Uterine smooth muscle cell (primary cell): ENCODE measurements at places on chromosomes 1 and 21. TPM values are rescaled to one million over a fixed set of nuclear protein-coding genes. Genes with fewer than 3 reads are reported as not detected.

The RCSD1 gene
- not detected in 2 replicates for total RNA-seq

The NUDT4B gene
- 6.9 and 11.2 TPM in 2 replicates for total RNA-seq

The KRTAP13-2 gene
- not detected in 2 replicates for total RNA-seq

The NTMT2 gene
- total RNA-seq: not detected in 2 replicates

The HMCN1 gene
- 13.2 and 30.5 TPM in 2 replicates for total RNA-seq

The PRDX6 gene
- total RNA-seq: 275 and 327 TPM in 2 replicates

The SPRR1A gene
- not detected in 2 replicates for total RNA-seq

The ELOA gene
- 17.5 and 21.7 TPM in 2 replicates for total RNA-seq

The RHOU gene
- total RNA-seq: 2.1 and 2.4 TPM in 2 replicates

The PGBD5 gene
- total RNA-seq: 0.11 and 0.12 TPM in 2 replicates

The MNDA gene
- total RNA-seq: not detected in 2 replicates

The KIRREL1 gene
- total RNA-seq: 73.8 and 134 TPM in 2 replicates

The DDAH1 gene
- total RNA-seq: 36.4 and 40.7 TPM in 2 replicates

The CAMK1G gene
- total RNA-seq: 8.4 and 14.6 TPM in 2 replicates

The ADAMTS1 gene
- 144 and 170 TPM in 2 replicates for total RNA-seq

The IVL gene
- total RNA-seq: 0.37 and 1.7 TPM in 2 replicates
